ENCODE measurements at places on chromosomes 7 and 10.

DNA sequence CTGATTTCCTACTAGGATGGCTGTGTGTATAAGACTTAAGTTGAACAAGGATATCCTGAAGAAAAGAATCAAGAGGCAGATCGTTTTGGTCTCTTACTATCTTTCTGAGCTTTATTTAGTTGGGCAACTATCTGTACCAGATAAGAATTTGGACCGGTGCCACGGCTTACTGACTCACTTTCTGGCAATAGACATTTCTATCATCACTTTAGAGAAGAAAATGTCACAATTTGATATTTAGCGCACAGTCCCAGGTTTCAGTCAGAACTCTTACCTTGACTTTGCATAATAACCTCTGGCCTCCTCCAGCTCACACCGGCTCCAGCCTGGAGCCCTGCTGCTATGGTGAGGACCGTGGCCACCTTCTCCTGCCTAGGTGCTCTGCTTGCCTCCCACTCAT lies 218.2 kb upstream of the MDFIC start:
- no peak for DNase-seq

GRCh38 chr10:119398996-119399395 lies 143.5 kb downstream of the RGS10 start:
- no peak for DNase-seq

DNA sequence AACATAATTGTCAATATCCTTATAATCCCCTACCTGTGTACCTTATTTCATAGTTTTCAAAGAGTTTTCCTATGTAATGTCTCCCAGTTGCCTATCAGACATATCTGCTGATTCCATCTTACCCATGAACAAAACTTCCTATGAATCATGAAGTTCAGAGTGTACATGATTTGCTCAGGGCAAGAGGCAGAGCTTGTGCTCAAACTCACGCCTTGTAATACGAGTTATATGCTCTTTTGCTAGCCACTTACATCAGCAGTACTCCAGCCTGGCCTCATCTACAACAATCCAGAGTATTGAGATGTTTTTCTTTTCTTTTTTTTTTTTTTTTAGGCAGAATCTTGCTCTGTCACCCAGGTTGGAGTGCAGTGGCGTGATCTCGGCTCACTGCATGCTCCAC lies 11.8 kb downstream of the PKD2L1 start:
- DNase-seq = no peak

- DNase-seq = no peak
Measured at GRCh38 chr7:38842746-38843145, 66.2 kb downstream of the VPS41 start.

- no peak for DNase-seq
Measured at GRCh38 chr7:73820013-73820412, 10.8 kb upstream of the CLDN4 start.

- DNase-seq = no peak
Measured at GRCh38 chr10:18668026-18668425, 8.8 kb downstream of the ARL5B start.

- no peak for DNase-seq
Measured at GRCh38 chr7:28941633-28942032, 16.5 kb downstream of the TRIL start.

DNA sequence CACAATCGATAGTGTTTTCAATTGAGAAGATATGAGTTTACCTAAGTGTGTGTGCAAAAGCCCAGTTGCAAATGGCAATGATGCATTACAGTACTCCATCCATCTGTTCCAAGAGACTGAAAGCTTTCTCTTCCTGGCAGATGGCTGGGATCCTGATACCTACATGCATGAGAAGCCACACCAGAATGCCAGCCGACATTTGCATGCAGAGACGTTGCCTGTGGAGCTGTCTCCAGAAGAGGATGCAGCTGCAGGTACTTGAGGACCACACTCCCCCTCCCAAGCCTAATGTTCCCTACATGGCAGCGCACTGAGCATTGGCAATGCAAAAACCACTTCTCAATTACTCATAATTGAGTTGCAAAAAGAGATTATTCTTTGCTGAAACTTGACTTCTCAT lies 332.1 kb downstream of the WDR11 start:
- DNase-seq = no peak

GRCh38 chr7:138889582-138890498 lies 91.3 kb downstream of the KIAA1549 start:
- DNase-seq = no peak

DNA sequence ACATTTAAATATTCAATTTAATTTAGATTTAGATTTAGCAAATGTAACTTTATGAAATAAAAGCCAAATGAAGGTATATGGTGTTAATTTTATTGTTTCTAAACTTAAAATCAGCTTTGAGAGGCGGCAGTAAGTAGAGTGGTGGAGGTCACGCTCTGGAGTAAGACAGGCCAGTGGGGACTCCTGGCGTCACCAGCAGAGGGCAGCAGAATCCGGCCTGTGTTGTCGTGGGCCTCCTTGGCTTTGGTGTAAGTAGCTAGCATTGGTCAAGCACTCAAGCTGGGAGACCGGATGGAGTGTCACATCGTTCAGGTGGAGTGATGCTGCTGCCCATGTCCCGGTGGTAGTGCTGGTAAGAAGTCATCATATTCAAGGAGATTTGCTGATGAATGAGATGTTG lies 98.7 kb upstream of the DNAJB6 start:
- DNase-seq = no peak

DNA sequence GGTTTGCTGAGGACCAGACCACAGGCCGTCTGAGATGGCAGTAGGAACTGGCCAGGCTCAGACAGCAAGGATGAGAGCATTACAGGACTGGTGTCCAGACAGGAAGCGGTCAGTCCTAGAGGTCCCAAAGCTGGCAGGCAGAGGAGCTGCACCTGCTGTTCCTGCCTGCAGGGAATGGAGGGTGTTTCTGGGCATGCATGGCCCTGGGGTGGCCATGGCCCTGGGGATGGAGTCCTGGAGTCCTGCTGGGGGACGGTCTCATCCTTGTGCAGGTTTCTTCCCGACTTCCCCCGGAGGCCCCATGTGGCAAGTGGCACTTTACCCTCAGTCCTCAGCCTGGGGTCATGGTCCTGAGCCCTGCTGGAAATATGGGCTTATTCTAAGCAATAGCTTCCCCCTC lies 274.9 kb upstream of the ADARB2 start:
- DNase-seq = no peak

- DNase-seq = no peak
Measured at GRCh38 chr7:50298811-50299562, 5.5 kb upstream of the IKZF1 start.

DNA sequence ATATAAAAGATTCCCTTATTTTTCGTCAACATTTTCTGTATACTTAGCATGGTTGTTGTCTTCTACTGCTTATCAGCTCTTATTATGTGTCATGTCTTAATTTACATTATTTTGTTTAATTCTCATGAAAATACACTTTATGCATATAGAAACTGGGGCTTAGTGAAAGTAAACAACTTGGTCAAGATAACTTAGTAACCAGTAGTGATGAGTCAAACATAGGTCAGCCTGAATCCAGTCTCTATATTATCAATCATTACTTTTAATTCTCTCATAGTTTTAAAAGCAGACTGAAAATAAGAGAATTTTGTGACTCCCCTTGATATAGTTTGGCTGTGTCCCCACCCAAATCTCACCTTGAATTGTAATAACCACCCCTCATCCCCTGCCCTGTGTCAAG lies 119.6 kb upstream of the TPK1 start:
- no peak for DNase-seq
